Large intestine (tissue), 12 donors: ENCODE measurements at places on chromosomes 5 and 9. TPM values are rescaled to one million over a fixed set of nuclear protein-coding genes. Genes with fewer than 3 reads are reported as not detected.

GRCh38 chr5:140259500-140259899 is 43.4 kb downstream of the PFDN1 start:
- DNase-seq, result peak; percentile 84

- DNase-seq, result no peak
Observed at GRCh38 chr9:137809040-137809576, 68.5 kb upstream of the CACNA1B start.

OLFM1 gene
- 29.3 TPM for polyA plus RNA-seq

GRCh38 chr5:172868924-172869591 is 35.0 kb downstream of the ERGIC1 start:
- DNase-seq, result no peak

GRCh38 chr5:170633235-170634081 is 129.6 kb downstream of the KCNIP1 start:
- peak; percentile 75 for DNase-seq

GRM6 gene
- polyA plus RNA-seq, result 0.70 TPM

GRCh38 chr5:163596608-163597315 is 91.3 kb downstream of the MAT2B start:
- DNase-seq, result no peak

DNA sequence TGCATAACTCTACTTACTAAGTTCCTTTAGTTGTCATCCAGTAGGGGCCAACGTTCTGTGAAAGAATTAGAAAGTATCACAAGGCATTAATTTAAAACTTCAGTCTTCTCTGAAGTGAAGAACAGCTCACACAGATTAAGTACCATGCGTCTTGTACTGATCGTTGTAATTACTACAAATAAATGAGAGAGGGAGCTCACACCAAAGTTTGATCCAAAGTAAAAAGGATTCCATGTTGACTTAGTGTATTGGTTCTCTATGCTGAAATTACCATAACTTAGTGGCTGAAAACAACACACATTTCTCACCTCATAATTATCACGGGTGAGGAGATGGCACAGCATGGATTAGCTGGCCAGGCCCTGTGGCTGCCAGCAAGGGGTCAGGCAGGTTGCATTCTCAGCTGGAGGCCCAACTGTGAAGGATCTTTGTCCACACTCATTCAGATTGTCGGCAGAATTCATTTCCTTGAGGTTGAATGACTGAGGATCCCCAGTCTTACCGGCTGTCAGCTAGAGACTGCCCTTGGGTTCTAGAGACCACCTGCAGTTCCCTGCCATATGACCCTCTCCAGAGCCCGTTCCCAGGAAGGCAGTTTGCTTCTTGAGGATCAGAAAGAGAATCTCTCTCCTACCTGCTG is 169.1 kb downstream of the YTHDC2 start:
- no peak for DNase-seq

DNA sequence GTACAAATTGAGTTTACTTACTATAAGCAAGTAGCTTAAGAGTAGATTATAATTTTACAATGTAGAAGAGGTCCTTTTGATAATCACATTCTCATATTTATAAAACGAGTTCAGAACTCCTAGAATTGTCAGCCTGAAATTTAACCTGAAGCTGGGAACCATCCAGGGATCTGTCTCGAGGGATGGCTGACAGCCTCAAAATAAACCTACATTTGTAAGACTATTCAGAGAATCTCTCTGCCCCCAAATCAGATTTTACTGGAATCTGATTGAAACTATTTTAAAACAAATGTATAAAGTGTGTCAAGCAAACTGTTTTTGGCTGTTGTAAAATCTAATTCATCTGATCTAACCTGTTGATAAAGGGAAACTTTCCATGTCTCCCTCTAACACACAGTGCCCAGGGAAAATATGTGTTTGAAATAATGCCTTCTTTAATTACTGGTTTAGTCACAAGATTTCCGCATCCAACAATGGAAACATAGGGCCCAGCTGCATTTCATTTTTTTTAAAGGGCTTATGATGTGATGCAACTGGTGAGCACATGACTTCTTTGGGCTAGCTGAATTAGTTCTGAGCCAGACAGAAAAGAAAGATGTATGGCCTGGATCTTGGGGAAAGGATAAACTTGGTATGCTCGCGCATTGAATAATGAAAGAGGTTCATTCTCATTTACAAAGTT is 30.3 kb downstream of the SLC25A46 start:
- no peak for DNase-seq

DNA sequence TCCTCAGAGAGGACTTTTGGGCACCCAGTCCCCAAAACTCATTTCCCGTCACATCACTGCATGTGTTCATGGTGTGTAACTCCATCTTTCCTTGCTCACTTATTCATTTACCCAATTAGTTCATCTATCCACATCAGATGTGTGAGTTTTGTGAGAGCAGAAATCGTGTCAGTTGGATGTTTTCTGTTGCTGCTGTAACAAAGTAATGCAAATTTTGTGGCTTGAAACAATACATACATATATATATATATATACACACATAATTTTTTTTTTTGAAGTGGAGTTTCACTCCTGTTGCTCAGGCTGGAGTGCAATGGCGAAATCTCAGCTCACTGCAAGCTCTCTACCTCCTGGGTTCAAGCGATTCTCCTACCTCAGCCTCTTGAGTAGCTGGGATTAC is 70.5 kb upstream of the BOD1 start:
- no peak for DNase-seq

GRCh38 chr5:89351222-89351621 is 468.2 kb upstream of the MEF2C start:
- DNase-seq, result no peak

- no peak for DNase-seq
Observed at GRCh38 chr5:40911266-40911665, 2.0 kb downstream of the C7 start.
